ENCODE measurements at places on chromosomes 4 and X. TPM values are rescaled to one million over a fixed set of nuclear protein-coding genes. Genes with fewer than 3 reads are reported as not detected.

DNA sequence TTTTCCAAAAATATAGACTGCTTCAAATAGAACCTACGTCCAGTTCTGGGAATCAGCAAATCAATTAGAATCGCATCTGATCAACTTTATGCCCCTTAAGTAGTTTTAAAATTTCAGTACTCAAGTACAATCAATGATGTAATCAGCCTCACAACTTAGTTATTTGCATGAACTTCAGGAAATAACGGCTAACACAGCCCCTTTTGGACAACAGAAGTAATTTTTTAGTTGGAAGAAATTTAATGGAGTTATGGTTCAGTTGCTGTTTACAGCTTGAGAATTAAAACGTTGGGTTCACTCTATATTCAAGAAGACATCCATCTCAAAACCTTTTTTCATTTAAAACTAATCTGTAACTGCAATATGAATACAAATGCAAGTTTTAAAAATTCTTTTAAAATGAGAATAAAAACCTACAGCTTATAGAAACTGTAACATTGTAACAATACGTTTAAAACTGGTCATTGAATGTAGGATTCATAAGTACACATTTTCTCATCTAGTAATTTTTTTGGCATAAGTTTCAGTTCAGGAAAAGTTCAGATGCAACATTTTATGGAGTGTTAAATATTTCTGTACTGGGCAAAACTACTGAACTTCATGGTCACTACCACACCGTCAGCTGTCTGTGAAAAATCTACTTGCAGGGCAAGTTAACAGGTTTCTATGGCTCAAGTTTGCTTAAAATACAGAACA is 956 bp downstream of the TAPT1 start:
- peaks cover 6% of the 10 kb centered on the region for H3K4me1 ChIP-seq
- H3K36me3 ChIP-seq: no peaks in the 10 kb centered on the region
- H3K27me3 ChIP-seq: no peaks in the 10 kb centered on the region
- peak overlapping the region; percentile 67 for H3K4me3 ChIP-seq
- peak overlapping the region; percentile 73 for H3K27ac ChIP-seq
- DNase-seq: no peak

GRCh38 chr4:123430031-123430430 is 33.4 kb downstream of the SPRY1 start:
- no peak overlapping the region for H3K4me3 ChIP-seq
- no peaks in the 10 kb centered on the region for H3K36me3 ChIP-seq
- H3K4me1 ChIP-seq: no peaks in the 10 kb centered on the region
- no peak for DNase-seq
- peak overlapping the region; percentile 61 for H3K27ac ChIP-seq

- no peak overlapping the region for H3K4me3 ChIP-seq
- no peaks in the 10 kb centered on the region for H3K4me1 ChIP-seq
- no peak for DNase-seq
- H3K36me3 ChIP-seq: no peaks in the 10 kb centered on the region
- H3K27me3 ChIP-seq: no peaks in the 10 kb centered on the region
Measured at GRCh38 chr4:67939195-67939594, 24.1 kb downstream of the TMPRSS11A start.

SLC6A14 gene
- 0.03 TPM for total RNA-seq

NAT8L gene
- 16.6 TPM for total RNA-seq

DNA sequence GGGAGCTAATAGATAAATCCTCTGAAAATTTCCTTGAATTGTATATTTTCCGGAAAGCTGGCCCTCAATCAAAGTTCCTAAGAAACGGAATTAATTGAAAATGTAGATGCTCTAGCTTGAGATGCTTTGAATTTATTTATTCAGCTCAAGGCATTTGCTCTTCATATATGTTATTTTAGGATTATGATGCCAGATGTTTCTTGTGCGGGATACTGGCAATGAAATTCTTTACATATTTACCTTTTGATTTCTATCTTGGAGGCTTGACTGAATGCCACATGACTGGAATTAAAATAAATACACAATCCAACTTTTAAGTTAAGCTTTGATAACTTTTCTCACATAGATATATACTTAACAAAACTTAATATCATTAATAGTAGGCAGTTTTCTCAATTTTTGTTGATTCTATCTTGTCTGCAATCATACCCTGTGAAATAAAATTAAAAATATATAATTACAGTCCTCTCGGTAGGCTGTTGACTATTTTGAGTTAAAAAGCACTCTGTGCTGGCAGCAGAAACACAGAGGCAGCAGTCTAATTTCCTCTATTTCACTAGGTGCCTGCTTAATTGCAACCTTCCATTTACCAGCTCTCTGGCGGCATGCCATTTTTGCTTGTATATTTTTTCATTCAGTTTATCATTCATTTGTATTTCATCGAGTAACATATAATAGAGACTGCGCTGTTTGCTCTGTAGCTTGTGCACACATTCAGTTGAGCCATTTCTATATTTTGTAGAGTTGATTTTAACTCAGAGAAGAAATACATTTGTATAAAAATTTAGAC is 991.5 kb downstream of the ADGRL3 start:
- no peak for DNase-seq
- no peak overlapping the region for H3K4me3 ChIP-seq
- H3K27ac ChIP-seq: no peak overlapping the region
- H3K4me1 ChIP-seq: no peaks in the 10 kb centered on the region
- no peaks in the 10 kb centered on the region for H3K36me3 ChIP-seq
